ENCODE measurements at places on chromosomes 7 and 10.

GRCh38 chr10:123391275-123392028 is 237.2 kb downstream of the BUB3 start:
- no peak for DNase-seq

GRCh38 chr10:70615784-70616522 is 13.4 kb upstream of the PRF1 start:
- DNase-seq = no peak

DNA sequence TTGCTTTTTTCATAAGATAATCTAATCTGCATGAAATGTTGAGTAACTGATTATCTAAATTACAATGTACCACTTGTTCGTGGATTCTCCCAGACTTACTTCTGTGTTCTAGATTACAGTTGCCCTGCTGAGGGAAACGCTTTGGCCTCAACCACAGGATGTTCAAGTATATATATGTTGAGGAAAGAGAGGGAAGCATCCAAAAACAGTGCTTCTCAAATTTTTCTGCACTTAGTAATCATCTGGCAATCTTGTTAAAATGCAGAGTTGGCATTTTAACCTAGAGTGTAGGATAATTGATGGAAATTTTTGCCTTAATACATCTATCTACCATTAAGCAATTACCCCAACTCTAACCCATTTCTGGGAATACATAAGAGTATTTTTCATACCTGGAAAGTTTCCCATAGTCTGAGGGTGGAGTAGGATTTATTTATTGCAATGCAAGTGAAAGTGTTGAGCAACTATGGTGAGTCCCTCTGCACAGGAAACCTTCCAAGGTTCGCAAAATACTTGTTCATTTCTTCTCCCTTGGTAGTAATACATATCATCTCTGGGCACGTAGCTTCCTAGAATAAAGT is 59.6 kb upstream of the C1GALT1 start:
- DNase-seq = no peak

DNA sequence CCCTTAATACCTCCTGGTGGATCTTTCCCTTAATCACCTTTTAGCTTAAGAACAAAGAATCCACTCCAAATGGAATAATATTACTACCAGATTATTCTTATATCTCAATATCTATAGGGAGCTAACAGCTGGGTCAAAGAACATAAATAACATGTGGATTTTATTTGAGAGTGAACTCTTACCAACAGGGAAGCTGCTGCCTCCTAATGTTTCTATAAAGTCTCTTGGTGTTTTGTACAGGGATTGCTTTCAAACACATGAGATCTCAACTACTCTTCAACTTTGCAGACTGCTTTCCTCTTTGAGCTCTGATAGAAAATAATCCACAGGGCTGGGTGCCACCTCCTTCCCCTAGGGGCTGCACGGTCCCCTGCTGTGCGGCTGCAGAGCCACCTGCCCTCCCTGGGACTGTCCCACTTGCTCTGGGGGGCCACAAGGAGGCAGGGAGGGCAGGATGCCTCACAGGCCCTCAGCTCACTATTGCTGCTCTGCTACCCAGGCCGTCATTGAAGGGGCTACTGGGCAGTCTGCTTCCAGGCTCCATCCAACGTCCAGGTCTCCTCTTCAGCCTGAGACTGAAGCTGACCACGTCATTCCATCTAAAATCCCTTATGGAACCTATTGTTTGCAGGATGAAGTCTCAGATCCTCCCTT is 191.2 kb downstream of the CXCL12 start:
- no peak for DNase-seq

DNA sequence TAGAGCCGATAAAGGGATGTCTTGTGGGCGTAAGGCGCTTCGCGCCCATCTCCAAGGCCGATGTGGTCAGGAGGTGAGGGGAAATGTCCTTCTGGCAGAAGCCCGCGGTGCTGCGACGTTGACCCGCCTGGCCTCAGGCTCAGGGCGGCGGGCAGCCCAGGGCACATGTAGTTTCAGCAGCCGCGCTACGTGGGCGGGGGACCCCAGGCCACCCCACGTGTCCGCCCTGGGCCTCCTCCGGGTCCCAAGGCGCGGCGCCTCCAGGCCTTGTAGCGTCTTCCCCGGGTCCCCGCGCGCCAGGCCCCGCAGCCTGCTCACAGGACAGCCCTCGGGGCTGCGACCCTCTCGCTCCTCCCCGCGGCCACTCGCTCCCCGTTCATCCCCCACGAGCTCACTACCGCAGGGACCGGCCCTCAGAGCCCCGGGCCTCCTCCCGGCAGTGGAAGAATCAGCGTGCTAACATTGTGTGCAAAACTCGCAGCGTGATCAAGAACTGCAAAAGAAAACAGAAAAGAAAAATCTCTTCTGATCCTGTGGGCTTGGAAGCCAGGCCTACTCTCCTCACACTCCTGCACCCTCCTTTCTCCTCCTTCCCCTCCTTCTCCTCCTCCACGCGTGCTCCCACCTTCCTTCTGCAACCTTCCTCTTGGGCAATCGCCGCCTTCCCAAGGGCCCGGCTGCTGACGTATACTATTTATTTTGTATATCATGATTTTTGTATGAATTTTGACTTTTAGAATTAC is 4.4 kb upstream of the TBX20 start:
- no peak for DNase-seq

DNA sequence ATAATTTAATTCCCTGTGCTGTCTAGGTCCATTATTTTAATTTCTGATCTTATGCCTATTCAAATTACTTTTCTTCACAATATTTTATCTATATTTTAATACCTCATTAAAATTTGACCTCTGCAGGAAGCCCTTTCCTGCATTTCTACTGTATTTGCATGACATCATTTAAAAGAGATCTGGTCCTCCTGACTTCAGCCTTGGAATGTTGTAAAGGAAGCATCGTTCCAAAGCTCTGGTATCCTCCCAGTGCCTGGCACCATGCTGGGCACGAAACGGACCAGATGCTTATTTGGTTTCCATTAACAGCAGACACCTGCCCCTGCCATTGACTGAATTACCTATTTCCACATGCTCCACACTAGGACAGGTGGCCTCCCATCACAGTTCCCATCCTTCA is 247.5 kb downstream of the KLF6 start:
- DNase-seq = no peak
